ENCODE measurements at places on chromosomes 11 and 22.

GRCh38 chr22:41245917-41246499 lies 5.3 kb upstream of the CHADL start:
- no peak for DNase-seq

DNA sequence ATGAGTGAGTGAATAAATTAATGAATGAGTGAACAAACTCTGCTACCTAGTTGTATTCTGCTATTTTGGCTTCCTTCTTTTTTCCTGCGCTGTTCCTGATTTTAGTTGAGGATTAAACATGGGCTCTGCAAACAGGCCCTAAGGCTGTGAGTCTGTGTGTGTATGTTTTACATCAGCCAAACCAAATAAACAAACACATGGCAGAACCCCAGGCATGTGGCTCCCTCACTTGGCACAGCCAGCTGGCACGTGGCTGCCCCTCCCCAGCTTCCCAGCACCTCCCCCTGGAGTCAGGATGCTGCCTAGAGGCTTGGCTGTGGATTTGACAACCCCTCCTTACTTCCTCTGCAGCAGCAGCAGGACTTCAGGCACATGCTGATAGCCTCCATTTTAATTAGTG lies 593.2 kb downstream of the INSC start:
- DNase-seq = no peak

GRCh38 chr11:103671143-103671651 lies 365.2 kb upstream of the DDI1 start:
- no peak for DNase-seq

DNA sequence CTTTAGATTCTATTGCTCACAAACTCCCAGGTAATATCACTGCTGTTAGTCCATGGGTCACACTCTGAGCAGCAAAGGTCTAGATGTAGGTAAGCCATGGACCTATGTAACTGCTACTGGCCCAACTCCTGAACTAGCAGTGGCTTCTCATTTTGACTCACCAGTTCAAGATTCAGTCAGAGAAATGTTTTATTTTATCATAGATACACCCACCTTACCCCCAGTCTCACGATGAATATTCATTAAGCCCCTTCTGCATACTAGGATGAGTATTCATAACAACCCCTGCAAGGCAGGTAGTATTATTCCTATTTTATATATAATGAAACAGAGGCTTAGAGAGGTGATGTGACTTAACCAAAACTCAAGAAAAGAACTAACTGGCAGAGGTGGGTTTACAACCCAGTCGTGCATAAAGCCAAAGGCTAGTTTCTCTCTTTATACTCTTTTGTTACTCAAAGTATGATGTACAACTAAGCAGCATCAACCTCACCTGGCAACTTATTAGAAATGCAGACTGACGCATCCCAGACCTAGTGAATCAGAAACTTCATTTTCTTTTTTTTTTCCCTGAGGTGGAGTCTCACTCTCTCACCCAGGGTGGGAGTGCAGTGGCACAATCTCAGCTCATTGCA lies 957.6 kb upstream of the CCDC90B start:
- no peak for DNase-seq

DNA sequence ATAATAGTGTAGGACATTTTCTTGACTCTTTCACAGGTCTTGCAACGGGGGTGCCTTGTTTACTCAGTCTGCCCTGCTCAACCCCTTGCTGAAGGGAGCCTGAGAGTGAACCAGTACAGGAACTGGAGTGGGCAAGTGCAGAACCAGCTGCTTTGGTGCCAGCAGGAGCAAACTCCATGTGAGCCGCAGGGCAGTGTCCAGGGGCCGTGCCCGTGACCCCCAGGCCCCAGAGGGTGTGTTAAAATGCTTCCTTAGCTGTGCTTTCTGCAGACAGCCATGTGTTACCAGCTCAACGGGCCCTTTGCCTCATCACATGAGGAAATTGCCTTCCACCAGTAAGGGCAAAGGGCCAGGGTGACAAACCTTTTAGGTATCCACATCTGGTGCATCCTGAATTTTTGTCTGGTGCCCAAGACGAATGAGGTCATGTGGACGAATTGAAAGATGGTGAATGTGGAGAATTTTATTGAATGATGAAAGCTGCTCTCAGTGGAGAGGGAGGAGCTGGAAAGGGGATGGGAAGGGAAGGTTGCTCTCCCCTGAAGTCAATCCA lies 53.6 kb upstream of the OR5D13 start:
- no peak for DNase-seq

- no peak for DNase-seq
Measured at GRCh38 chr11:68928136-68928880, 24.6 kb downstream of the IGHMBP2 start.

DNA sequence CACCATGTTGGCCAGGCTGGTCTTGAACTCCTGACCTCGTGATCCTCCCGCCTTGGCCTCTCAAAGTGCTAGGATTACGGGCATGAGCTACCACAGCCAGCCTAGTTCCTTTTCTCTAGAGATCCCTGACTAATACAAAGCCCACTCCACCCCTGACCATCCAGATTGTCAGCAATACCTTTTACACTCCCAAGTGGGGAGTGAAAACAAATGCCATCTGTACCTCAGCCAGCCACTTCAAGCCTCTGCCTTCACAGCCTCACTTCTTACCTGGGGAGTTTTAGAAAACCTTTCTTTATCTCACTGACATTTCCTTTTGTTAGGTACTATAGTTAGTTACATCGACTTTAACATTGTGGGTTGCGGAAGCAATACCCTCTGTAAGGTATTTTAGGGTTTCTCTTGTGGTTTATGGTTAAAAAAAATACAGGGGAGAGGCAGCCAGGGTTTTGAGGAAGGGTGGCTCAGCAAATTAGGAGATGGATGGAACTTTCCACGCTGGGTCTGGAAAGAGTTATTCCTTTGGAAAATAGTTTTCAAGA lies 8.9 kb downstream of the TOM1 start:
- DNase-seq = no peak

DNA sequence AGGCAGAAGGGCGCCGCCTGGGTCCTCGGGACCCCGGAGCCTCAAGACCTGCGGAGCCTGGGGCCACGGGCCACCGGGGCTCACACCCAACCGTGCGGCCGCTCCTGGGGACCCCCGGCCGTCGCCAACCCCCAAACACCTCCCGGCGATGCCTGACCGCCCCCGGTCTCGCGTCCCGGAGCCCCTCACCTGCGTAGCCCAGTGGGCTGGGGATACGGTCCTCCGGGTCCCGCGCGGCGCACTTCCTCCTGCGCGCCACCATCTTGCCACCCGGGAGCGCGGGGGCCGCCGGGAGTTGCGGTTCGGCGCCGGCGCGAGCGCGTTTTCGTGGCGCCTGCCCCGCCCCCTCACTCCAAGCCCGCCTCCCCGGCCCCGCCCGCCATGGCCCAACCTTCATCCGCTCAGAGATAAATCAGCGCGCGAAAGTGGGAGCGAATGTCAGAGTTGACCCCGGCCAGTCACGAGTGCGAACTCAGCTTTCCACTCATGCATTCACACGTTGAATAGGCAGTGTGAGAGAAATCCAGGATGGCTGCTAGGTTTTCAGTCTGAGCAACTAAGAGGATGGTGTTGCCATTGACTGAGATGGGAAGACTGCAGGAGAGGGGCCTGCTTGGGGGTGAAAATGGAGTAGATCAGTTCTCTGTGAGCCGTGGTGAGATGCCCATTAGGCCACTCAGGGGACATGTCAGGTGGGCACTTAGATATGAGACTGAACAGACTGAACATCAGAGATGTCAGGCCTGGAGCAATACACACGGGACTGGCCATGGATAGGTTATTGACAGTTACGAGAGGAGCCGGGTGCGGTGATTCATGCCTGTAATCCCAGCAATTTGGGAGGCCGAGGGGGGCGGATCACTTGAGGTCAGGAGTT lies at the start of gene RRP7A:
RRP7A (minus strand) TSS at position 272 of the 877 bp plus-strand sequence; CDS start at position 262, 10 bp downstream.
- peak; percentile 66 for DNase-seq

DNA sequence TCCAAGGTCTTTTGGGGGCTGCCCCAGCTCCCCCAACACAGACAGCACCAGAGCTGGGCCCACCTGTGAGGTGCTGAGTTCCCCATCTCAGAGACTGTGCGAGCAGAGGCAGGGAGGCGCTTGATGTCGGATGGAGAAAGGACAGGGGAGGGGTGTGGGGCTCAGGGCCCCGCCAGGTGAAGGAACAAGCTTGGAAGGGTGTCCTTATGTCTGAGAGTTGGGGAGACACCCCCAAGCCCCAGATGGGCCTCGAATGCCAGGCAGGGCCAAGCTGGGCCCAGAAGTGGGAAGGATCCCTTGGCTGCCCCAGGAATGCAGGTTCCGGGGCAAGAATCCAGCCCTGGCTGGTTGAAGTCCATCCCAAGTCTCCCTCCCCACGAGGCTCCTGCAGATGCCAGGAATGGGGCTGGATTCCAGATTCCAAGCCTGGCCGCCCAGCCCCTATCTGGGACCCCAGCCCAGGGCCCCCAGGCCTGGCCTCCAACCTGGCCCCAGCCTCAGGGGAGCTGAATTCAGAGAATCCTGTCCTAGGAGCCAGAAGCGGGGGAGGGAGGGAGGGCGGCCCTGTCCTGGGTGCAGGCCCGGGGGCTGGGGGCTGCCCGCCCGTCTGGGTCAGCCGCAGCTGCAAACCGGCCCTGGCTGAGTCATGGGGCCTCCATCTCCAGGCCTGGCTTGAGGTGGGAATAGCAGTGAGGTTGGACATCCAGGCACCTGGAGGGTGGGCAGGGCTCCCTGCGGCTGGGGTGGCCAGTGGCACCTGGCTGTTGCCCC lies 50.9 kb downstream of the CDKN1C start:
- DNase-seq = no peak

DNA sequence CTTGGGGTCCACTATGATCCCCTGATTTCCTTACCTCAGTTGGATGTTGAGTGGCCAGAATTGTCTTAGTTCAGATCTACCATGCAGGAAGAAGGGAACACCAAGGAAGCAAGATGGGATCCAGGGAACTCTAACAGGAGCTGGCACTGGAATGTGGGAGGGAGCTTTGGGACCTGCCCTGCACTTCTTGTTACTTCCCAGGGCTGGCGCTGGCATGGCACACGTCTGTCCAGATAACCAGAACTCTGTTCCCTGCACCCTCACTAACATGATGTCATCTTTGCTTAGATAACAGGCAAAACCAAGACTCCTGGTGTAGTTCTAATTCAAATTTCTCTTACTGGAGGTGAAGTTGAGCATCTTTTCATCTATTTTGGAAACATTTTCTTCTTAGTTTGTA lies 550.0 kb downstream of the MN1 start:
- DNase-seq = no peak

GRCh38 chr11:57644748-57645688 lies 4.7 kb downstream of the YPEL4 start:
- peak; percentile 78 for DNase-seq

DNA sequence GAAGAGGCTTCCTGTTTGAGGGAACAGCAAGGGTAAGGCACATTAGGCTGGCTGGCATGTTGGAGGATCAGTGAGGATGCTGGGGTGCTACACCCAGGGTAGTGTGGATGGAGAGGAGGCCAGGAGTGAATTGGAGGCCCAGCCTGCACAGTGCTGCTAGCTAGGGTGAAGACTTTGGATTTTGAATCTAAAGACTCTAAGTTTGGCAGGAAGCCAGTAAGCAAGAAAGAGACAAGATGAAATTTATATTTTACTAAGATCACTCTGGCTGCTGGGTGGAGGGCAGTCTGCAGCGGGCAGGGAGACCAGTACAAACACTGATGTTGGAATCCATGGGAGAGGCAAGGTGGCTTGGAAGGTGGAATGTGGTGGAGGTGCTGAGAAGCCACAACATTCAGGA lies 43.6 kb downstream of the TSPAN18 start:
- no peak for DNase-seq

DNA sequence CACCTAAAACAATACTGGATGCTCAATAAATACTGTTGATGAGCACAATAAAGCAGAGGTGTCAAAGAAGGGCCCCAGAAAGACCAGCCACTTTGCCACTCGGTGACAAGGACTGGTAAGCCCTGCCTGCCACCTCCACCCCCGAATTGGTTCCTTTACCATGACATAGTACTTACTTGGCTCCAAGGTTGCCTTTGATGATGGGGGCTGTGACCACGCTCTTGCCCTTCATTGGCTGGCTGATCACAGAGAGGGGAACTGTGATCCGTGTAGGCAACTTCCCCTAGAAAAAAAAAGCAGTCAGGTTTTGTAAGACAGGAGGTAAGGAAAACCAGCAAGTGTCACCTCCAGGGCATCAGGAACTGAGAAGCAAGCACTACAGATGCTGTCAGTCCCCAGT lies 29.7 kb downstream of the NFRKB start:
- DNase-seq = no peak

GRCh38 chr11:127925475-127925874 lies 661.9 kb downstream of the ETS1 start:
- DNase-seq = no peak

DNA sequence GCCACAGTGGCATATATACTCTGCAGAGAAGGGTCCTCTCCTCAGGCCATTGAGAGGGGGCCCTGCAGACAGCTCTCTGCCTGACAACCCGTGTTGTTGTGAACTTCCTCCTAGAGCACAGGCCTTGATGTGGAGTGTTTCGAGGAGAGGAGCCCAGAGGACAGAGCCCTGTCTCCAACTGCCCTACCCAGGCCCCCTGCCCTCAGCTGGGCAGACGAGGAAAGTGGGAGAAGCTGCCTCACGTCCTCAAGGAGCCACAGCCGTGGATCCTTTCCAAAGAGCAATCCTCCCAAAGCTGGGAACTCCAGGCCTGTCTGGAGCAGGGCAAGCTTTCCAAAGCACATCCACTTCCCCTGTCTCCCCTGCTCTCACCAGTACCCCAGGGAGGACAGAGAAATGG lies 10.7 kb downstream of the LMO1 start:
- no peak for DNase-seq

DNA sequence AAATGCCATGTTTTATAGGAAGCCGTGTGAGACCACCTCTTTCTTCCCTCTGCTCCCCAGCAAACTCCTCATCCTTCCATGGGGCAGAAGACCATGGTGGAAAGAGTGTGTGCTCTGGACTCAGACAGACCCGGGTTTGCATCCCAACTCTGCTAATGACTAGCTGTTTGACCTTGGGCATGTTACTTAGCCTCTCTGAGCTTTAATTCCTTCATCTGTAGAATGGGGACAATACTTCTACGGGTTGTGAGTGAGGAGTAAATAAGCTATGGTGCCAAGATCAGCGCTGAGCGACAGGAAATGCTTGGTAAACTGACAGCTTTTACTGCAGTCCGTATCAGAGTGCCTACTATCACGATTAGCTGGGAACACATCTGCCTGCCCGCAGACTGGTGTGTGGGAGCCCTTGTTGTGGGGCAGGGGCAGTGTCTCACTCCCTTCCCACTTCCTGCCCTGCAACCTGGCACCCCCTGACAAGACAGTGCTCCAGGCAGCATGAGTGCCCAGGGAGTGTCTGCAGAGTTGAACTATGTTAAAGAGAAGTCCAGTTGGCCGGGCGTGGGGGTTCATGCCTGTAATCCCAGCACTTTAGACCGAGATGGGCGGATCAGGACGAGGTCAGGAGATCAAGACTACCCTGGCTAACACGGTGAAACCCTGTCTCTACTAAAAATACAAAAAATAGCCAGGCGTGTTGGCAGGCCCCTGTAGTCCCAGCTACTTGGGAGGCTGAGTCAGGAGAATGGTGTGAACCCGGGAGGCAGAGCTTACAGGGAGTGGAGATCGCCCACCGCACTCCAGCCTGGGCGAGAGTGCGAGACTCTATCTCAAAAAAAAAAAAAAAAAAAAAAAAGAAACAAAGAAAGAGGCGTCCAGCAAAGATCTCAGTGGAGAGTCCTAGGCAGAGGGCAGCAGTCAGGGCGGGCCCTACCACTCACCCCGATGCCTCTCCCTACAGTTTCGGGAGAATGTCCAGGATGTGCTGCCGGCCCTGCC lies 2.2 kb downstream of the SEC14L2 start:
- no peak for DNase-seq

- DNase-seq = no peak
Measured at GRCh38 chr22:20430720-20431510, 6.7 kb downstream of the SCARF2 start.

All from stimulated activated CD4-positive, alpha-beta T cell treated with anti-CD3 and anti-CD28 coated beads, Interleukin-1b, Interleukin-23, amount 100 ng/mL, for 1 hour (primary cell).